ENCODE measurements at places on chromosomes 7 and 10. TPM values are rescaled to one million over a fixed set of nuclear protein-coding genes. Genes with fewer than 3 reads are reported as not detected.

Gene TAS2R5
- 1.4 TPM for total RNA-seq

DNA sequence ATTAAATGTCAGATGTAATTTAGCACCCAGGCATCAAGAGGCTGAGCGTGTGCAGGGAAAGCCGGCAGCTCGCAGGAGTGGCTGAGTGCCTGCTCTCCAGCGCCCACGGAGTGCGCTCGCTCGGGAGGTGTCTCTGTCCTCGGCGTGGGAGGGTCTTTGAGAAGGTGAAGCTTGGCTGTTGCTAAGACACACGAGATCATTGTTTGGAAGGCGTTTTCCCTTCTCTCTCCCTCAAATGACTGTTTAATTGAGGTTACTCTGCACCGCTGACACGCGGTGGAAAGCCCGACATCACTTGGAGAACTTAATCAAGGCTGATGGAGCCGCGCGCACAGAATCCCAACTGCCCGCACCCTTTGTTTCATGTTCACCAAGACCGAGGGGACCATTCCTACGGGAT, 414.6 kb downstream of the DNAJB6 start:
- no peak for DNase-seq

Gene PPP1R3C
- total RNA-seq: 92.6 TPM

Gene TRIM73
- 0.18 TPM for total RNA-seq

DNA sequence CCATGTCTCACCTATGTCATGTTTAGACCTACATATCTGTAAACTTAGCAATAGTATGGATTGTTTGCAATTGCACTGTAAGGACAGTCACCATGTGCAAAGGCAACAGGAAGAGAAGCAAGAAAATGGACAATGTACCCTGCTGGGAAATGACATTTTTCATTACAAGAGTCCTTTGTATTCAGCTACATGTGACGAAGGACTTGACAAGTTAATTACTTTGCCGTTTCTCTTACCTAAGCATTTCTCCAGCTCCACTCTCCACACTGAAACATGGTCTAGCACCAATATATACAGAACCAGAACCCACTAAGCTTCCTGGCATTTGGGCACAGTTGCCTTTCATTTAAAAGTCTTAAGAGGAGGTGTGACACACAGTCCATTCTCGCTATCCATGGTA, 76.6 kb upstream of the PFKP start:
- no peak for DNase-seq

- DNase-seq: peak; percentile 56
Observed at GRCh38 chr7:114086914-114087652, 168.3 kb upstream of the PPP1R3A start.

- DNase-seq: peak; percentile 49
Observed at GRCh38 chr10:125629758-125630376, 53.1 kb downstream of the TEX36 start.

GRCh38 chr10:86944031-86944419, 13.4 kb downstream of the MMRN2 start:
- DNase-seq: no peak

DNA sequence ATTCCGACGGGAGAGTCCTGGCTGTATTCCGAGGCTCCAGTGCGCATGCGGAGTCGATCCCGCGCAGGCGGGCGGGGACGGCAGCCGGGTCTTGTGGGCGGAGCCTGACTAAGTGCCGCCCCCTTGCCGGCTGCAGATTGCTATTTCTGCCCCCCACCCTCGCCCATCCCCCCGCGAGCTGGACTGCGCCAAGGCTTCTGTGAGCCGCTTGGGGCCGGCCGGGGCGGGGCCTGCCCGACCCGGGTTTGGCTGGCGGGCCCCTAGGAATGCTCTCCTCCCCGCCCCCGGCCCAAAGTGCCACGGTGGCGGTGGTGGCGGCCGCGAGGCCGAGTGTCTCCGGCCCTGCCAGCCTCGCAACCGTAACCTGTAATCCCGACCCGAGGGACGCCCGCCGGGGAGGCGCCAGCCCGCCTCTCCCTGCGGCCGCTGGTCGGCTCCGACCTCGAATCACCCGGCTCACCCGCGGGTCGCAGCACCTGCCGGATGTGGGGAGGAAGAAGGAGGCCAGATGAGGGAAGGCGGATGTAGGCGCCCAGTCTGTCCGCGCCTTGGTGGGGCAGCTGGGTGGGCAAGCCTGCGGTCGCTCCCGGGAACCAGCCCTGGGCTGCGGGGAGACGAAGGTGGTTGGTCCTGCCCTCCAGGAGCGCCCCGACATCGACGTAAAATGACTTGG, 702 bp upstream of the KAZALD1 start:
- DNase-seq: peak; percentile 93

DNA sequence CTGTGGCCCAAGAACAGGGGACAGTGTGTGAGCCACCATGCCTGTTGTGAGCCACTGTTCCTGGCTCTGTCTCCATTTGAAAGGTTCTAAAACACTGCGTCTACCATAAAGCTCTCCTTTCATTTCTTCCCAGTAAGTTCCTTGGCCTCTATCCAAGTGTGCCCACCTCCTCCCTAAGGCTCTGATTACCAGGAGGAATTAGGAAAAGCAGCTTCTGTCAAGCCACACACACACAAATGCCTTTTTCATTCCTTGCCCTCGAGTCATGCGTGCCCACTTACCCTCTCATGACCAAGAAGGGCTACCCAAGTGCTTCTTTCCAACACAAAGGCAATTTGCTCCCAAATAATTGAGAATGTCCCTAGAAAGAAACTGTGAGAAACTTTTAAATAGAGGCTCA, 70.8 kb upstream of the PARD3 start:
- no peak for DNase-seq

DNA sequence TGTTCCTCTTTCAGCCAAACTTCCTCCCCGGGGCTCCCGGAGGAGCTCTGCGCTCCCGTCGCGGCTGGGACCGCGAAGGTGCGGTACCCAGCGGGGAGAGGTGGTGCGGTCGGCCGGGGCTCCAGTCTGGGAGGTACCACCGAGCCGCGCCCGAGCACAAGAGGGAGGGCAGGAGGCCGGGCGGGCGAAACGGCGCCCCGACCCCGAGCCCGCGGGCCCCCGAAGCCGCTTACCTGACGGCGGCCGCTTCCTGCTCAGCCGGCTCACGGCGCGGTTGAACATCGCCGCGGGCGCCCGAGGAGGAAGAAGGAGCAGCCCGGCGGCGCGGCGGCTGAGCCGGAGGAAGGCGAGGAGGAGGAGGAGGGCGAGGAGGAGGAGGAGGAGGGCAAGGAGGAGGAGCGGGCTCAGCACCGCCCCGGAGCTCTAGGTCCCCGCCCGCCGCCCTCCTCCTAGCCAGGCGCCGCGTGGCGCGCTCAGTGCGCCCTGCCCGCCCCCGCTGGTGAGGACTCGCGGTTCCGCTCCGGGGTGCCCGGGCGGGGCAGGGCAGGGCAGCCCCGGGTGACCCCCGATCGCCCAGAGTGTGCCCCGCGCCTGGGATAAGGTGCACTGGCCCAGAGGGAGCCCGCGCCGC, at the start of gene RGS10:
TSS of gene RGS10 (minus strand) at position 363 of the 631 bp plus-strand sequence. CDS start at position 282, 81 bp downstream.
- DNase-seq: peak; percentile 70

Gene SH2D4B
- not detected for total RNA-seq

GRCh38 chr10:79415736-79416577, 29.5 kb downstream of the ZCCHC24 start:
- DNase-seq: no peak
